ENCODE measurements at places on chromosomes 11 and 22. TPM values are rescaled to one million over a fixed set of nuclear protein-coding genes. Genes with fewer than 3 reads are reported as not detected.

DNA sequence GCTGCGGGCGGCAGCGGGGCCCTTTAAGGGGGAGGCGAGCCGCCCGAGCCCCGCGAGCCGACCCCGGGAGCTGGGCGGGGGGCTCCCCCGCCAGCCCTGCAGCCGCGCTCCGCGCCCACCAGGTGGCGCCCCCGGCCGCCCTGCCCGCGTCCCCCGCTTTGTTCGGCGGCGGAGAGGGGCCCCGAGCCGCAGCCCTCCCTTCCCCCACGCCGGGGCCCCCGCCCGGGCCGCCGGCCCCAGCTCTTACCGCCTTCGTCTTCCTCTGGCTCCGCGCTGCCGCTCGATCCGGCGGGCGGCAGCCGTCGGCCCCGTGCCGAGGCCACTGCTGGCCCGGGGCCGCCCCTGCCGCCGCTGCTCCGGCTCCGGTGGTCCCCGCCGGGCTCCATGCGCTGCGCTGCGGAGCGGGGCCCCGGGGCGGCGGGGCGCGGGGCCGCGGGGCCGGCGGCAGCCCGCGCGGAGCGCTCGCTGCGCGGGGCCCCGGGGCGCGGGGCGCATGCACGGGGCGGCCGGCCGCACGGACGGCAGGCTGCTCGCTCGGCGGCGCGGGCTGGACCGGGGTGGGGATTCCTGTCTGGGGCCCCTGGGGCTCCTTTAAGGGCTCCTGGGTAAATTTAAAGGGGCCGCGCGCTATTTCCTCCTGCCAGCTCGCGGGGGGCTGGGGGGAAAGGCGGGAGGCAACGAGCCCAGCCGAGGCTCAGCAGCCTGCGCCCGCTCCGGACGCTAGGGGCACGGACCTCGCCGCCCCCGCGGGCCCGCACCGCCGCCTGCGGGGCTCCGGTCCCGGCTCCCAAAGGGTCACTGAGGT is at the start of gene ZFTA:
Gene ZFTA (minus strand): TSS at position 539 of the 805 bp plus-strand sequence. CDS start 153 bp downstream, at position 386.
- peak within 1 kb of the TSS; percentile 77 for H3K4me3 ChIP-seq
- H3K27me3 ChIP-seq = no peaks in the 10 kb centered on the region
- peaks cover 35% of the 10 kb centered on the region for H3K4me1 ChIP-seq

DNA sequence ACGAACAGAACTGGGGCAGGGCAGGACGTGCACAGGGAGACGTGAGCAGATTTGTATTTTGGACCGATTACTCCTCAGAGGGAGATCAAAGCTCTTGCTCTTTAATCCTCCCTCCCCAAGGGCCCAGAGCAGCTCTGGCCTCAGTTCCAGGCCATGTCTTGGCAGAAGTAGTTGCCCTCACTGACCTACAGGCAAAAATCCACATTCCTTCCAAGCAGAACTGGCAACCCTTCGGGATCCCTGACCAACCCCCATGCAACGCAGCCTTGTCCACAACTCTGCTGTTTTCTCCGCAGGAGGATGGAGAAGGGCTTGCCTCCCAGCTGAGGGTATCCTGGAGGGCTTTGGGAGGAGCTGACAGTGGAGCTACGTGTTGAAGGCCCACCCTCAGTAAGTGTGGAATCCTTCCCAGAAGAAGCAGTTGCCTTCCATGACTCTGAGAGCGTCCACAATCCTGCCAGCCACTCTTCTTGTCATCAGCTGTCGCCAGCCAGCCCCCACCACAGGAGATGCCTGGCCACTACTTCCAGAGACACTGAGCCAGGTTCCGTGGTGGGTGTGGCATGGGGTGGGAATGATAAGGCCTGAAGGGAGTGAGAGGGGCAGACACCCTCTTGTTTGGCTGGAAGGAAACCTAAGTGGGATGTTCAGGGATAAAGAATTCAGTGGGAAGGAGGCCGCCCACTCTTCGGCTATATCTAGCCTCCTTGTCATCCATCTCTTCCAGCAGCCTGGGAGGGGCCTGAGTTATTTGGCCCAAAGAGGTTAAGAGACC is 68.1 kb downstream of the PDE2A start:
- no peak overlapping the region for H3K4me3 ChIP-seq
- peaks cover 14% of the 10 kb centered on the region for H3K4me1 ChIP-seq
- no peaks in the 10 kb centered on the region for H3K27me3 ChIP-seq

DNA sequence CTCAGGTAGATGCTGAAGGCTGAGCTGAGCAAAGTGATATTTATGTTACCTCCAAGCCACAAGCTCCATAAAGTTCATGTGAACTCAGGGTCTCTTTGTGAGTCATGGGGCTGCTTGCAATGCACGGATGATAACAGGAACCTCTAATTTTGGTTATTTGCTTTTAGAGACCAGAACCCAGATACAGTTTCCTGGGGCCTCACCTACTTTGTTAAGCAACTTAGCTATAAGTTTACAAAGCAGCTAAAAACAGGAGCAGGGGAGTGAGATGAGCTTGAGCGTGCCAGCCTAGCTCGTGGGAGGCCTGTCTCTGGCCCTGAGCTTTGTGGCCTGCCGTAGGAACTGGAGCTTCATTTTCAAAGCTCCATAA is 29.2 kb downstream of the SREBF2 start:
- H3K4me1 ChIP-seq = peaks cover 77% of the 10 kb centered on the region
- no peak overlapping the region for H3K4me3 ChIP-seq
- H3K27ac ChIP-seq = peak overlapping the region; percentile 79
- H3K27me3 ChIP-seq = no peaks in the 10 kb centered on the region
- peaks cover 5% of the 10 kb centered on the region for H3K36me3 ChIP-seq

- no peak for DNase-seq
- H3K4me3 ChIP-seq = no peak overlapping the region
- no peaks in the 10 kb centered on the region for H3K27me3 ChIP-seq
These were observed 72.9 kb downstream of the ABTB2 start for GRCh38 chr11:34284811-34285481.

DNA sequence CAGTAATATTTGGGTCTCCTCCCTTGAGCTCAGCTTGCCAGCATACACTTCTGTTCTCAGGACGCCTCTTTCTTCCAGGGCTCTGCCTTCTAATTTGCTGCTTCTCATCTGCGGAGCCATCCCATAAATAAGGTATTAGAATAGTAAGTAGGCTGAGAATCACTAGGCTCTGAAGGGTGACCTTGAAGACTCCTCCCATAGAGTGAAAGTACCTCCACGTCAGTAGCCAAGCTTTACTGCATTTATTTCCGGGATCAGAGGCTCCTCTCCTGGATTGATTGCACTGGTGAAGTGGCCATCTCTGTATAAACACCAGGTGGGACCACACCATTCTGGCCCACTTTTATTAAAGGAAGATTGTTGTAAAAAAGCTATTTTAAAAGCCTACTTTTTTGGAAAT is 315.5 kb downstream of the FAT3 start:
- H3K36me3 ChIP-seq = no peaks in the 10 kb centered on the region
- H3K4me3 ChIP-seq = no peak overlapping the region

Gene NPAS4
- 1.2 TPM for total RNA-seq
